Smooth muscle cell of the pulmonary artery (primary cell): ENCODE measurements at places on chromosomes 1 and 21. TPM values are rescaled to one million over a fixed set of nuclear protein-coding genes. Genes with fewer than 3 reads are reported as not detected.

BARHL2 gene
- not detected in 2 replicates for total RNA-seq

RPTN gene
- total RNA-seq: not detected in 2 replicates

NDUFV3 gene
- 38.9 and 41.9 TPM in 2 replicates for total RNA-seq

PPT1 gene
- 63.6 and 66.4 TPM in 2 replicates for total RNA-seq

CNIH3 gene
- 4.2 and 21.2 TPM in 2 replicates for total RNA-seq

LCE2B gene
- total RNA-seq: not detected in 2 replicates

ERICH3 gene
- total RNA-seq: not detected in 2 replicates

SLC45A1 gene
- 4.2 and 5.6 TPM in 2 replicates for total RNA-seq

GCLM gene
- total RNA-seq: 20.9 and 31.1 TPM in 2 replicates

AXDND1 gene
- 0.07 TPM in 1 of 2 replicates, not detected in the other for total RNA-seq
